ENCODE measurements at places on chromosomes 16 and 17.

GRCh38 chr16:89314357-89314756 is 96.9 kb downstream of the ZNF778 start:
- DNase-seq = peak; percentile 56

DNA sequence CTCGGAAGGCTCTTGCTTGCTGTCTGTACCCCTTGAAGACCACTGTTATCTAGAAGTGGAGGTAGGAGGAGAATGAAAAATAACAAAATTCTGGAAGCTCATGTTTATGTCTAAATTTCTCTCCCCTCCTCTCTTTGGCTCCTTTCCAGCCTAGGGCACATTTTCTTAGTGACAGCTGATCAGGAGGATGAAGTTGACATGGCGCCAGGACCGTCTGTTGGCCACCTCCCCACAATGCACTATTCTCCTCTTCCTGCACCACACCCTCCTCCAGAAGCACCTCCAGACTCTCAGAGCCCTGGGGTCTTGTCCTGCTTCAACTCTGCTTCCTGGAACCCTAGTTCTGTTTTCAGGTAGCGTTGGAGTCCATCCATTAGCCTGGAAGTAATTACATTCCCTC is 25.5 kb upstream of the SSTR2 start:
- no peak for DNase-seq

GRCh38 chr17:4551141-4551540 is 4.0 kb downstream of the MYBBP1A start:
- no peak for DNase-seq

DNA sequence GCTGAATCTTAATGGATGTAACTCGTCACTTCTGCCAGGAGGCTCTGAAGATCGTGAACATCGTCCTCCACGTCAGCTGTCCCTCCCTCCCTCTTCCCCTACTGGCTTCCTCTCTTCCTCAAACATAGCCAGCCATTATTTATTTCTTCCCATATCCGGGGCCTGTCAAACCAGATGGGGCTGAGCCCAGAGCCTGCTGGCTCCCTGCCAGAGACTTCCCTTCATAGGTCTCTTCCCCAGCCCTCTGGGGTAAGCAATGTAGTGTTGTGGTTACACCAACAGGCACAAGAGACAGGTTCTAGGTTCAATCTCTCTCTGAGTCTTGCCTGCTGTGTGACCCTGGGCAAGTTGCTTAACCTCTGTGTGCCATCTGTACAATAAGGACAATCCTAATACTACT is 40.1 kb upstream of the ZFP90 start:
- DNase-seq = no peak
